T follicular helper cell (primary cell): ENCODE measurements at places on chromosomes 16 and 17.

DNA sequence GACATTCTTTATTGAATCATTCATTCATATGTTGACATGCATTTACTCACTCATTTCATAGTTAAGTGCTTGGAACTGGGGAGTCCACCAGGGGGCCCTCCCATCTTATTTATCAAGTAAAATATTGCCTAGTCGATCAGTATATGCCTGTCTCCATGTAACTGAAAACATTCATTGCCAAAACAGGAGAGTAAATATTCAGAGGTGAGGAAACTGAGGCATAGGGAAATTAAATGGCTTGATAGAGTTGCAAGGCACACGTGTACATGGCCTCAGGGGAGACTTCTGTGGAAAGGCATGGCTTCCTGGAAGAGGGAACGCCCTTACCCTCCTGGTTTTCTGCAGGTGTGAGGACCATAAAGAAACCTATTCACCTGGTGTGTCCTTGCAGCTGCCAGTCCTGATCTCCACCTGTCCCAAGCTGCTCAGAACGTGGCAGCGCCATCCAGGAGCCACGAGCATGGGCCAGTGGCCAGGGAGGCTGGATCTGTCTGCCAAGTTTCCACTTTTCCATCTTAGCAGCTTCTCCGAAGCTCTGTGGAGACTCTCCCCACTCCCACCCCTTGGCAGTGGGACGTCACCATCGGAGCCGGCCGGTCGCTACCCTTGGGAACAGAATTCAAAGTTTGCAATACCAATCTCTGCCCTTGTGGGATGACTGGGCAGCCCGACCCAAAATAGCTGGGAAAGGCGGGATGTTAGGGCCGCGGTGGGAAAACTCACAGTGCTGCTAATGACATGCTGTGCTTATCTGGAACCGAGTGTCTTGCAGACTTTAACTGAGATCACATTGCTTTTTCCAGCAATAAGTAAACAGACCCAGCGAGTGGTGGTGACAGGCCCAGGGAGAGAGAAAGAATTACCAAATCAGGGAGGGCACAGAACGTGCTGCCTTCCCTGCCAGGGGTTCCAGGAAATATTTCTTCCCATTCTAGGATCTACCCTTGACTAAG is 4.1 kb upstream of the C1QTNF1 start:
- peak; percentile 27 for DNase-seq

GRCh38 chr17:31596382-31597323 is 205.2 kb downstream of the RAB11FIP4 start:
- DNase-seq = no peak

GRCh38 chr16:81080233-81080632 is 3.2 kb upstream of the C16orf46 start:
- no peak for DNase-seq

GRCh38 chr17:40529991-40530390 is 28.6 kb upstream of the TNS4 start:
- DNase-seq = no peak

GRCh38 chr16:58474296-58474695 is 25.6 kb upstream of the NDRG4 start:
- no peak for DNase-seq

DNA sequence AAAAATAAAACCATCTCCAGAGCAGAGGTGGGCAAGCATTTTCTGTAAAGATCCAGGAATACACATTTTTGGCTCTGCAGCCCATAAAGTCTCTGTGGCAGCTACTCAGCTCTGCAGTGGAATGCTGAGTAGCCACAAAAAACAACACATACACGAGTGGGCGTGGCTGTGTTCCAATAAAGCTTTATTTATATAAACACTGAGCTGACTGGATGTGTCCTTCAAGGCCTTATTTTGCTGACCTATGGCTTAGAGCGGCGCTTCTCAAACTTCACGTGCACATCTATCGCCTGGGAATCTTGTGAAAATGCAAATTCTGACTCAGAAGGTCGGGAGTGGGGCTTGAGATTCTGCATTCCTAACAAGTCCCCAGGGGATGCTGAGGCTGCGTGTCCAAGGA is 39.7 kb downstream of the XYLT1 start:
- no peak for DNase-seq

DNA sequence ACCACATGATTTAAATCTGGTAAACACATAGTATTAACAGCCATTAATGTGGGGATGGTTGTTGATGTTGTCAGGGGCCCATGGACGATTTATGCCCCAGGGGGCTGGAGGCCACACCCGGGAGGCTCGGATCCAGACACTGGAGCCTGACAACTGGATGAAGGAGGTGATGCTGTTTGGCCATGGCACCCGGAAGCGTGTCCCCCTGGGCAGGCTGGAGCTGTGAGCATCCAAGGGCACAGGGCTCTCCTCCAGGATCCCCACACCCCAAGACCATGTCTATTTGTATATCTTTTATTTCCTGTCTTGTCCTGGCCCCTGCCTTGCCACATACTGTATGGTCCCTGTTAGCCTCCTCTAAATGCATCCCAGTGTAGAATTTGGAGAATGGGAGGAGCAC is 4.6 kb downstream of the RSAD1 start:
- DNase-seq = no peak

DNA sequence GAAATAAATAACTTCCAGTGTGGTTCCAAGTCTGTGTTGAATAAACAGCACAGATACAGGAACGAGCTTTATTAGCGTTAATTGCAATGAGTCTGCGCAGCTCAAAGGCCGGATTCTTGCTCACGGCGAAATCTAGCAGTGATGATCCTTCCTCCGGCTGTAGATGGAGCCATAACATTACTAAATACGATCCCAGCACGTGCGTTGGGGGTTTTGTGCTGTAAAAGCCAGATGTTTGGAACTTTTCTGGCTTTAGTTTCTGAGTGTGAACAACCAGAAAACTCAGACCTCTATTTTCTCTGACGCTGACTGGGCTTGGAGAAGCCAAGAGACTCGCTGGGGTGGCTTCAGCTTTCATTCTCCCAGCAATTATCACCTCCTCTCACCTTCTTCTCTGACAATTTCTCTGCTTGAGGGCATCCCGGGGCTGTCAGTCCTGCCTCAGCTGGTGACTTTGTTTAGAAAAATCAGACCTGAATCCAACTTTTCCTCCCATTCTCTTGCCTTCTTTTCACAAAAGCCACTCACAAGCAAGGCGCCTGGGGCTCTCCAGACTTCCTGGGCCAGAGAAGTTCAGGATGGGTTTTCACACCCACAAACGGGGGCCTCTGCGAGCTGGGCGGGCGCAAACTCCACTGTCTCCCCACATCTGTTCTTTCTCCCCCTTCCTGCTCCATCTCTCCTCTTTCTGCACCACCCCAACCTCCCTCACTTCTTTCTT is 47.1 kb upstream of the AKTIP start:
- DNase-seq = peak; percentile 40

- peak; percentile 30 for DNase-seq
Observed at GRCh38 chr17:59842901-59843652, 49.7 kb downstream of the TUBD1 start.

GRCh38 chr16:81520560-81521135 is 76.0 kb downstream of the CMIP start:
- no peak for DNase-seq

- DNase-seq = no peak
Observed at GRCh38 chr17:69093279-69093789, 32.6 kb upstream of the ABCA9 start.

GRCh38 chr16:9134739-9135138 is 43.3 kb downstream of the HAPSTR1 start:
- DNase-seq = peak; percentile 24

- no peak for DNase-seq
Observed at GRCh38 chr16:82146556-82146955, 23.5 kb downstream of the MPHOSPH6 start.

GRCh38 chr17:2468270-2468669 is 43.4 kb downstream of the METTL16 start:
- no peak for DNase-seq

DNA sequence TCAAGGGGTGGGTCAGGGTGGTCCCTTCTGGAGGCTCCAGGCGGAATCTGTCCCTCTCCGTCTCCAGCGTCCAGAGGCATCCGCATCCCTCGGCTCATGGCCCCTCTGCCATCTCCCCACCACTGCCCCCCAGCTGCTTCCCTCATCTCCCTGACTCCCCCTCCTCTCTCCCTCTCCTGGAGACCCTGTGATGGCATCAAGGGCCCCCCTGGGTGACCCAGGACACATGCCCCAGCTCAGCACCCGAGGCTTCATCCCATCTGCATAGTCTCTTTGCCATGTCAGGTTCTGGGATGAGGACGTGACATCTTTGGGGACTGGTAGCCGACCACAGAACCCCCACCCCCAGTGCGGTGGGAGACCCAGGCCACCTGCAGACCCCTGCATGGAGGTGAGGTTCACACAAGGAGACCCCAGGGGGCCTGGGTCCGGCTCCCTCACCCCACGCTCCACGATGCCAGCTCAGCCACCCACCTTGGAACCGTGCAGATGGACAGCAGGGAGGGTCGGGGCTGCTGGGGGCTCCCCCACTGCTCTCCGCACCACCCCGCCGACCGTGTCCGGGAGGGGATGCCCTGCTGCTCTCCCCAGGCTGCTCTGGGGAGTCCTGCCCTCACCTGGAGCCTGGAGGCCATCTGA is 3.8 kb downstream of the SECTM1 start:
- no peak for DNase-seq

DNA sequence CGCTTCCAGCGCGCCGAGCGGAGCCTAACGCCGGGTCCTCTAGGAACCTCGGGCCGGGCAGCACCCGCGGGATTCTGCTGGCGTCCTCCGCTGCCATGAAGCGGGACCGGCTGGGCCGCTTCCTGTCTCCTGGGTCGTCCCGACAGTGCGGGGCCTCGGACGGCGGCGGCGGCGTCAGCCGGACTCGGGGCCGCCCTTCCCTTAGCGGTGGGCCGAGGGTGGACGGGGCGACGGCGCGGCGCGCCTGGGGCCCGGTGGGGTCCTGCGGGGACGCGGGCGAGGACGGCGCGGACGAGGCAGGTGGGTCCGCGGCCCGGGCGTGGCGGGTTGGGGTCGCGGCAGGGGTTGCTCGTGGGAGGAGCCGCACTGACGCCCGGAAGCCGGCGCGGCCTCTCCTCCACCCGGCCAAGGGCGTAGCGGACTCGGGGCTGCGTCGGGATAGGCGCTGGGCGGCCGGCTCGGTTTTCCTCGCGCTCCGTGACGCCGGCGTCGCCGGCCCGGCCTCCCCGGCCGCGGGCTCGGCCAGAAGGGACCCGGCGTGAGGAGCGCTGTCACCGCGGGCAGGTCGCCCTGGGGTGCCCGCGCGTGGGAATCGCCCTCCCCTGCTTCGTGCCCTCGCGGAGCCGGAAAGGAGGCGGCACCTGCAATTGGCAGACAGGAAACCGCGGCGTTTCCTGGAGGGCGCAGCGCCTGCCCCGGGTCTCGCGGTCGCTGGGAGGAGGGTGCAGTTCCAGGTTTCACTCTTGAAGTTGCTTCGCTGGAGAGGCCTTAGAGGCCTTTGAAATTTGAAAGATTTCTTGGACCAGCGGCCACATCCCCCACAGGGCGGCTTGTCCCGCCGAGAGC is 432 bp downstream of the ZNF276 start:
- peak; percentile 87 for DNase-seq

GRCh38 chr17:7922845-7923628 is 6.6 kb downstream of the KCNAB3 start:
- DNase-seq = peak; percentile 79

GRCh38 chr17:57538736-57539456 is 206.2 kb downstream of the CCDC182 start:
- no peak for DNase-seq

DNA sequence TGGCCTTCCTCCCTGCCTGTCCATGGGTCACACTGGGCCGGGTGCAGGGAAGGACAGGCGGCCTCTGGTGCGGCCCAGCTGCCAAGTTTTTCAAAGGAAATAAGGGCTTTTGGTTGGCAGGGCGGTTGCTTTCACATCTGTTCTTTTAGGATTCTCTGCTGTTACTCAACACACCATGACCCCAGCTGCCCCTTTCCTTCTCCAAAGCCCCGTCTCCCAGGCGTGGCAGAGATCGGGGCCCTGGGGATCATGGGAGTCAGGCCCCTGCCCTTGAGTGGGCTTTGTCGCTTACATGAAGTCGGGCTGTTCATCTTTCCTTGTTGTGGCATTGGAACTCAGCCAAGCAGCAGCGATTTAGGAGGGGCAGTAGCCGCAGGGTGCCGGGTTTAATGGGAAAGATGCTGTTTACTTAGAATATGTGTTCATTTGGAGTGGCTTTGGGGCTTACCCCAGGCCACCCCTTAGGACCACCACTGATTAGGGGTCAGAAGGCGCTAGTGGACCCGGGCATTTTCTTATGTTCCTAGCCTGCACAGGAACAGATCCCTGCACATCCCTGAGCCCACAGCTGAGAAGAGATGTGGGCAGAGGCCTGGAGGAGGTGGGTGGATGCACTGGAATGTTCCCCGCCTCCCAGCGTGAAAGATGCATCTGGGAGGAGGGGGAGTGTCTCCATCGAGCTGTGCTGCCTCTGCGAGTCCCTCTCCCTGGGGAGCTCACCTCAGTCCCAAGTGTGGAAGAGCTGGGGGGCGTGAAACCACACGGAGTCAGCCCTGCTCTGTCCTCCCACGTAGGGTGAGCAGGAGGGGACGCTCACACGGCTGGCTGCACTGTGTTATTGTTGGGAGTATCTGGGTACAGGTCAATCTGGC is 6.8 kb upstream of the ADCY7 start:
- DNase-seq = no peak

- DNase-seq = peak; percentile 24
Observed at GRCh38 chr16:70250748-70251628, 752 bp downstream of the EXOSC6 start.

GRCh38 chr17:6699997-6700947 is 12.9 kb downstream of the SLC13A5 start:
- DNase-seq = no peak

DNA sequence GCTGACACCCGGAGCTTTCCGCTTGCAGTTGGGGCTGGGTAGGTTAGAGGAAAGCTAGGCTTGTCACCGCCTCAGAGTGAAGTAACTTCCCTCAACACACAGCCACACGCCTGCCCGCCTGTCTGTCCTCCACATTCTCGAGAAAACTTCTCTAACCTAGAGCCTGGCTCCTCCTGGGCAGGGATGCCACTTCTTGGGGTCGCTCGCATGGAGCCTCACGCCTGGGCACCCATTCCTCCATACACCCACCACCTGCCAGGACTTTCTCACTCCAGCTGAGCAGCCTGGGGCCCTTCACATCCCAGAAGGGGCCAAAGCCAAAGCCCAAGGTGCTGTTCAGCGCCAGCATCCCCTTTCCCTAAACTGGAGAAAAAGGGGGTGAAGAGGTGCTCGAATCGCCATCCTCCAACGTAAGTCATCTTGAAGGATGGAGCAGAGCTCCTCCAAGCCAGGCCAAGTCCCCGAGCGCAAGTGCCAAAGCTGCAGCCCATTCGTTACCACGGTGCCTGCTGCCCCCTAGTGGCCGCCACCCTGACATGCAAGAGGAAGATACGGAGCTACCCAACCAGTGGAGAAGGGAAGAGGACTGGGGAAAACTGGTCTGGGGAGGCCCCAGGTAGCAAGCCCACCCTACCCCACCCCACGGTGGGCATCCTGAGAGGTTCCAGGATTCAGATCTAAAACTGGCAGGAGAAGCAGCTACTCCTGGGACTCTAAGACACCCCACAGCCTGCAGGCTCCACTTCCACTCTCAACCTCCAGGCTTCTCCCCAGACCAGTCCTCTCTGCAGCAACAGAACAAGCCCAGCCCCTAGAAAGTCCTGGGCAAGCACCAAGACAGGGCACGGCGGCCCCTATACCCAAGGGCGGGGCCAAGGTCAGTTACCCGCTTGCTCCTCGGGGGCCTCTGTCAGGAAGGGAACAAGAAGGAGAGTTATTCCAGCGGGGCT is 63.1 kb downstream of the MYO18A start:
- peak; percentile 65 for DNase-seq

GRCh38 chr17:78588258-78589030 is 11.2 kb upstream of the DNAH17 start:
- DNase-seq = no peak
